Stimulated activated CD4-positive, alpha-beta T cell treated with anti-CD3 and anti-CD28 coated beads, Interleukin-1b, Interleukin-23, amount 100 ng/mL, for 1 hour (primary cell): ENCODE measurements at places on chromosomes 7 and 10.

- DNase-seq = no peak
These were observed 142.5 kb upstream of the LRRTM3 start for GRCh38 chr10:66783316-66783715.

DNA sequence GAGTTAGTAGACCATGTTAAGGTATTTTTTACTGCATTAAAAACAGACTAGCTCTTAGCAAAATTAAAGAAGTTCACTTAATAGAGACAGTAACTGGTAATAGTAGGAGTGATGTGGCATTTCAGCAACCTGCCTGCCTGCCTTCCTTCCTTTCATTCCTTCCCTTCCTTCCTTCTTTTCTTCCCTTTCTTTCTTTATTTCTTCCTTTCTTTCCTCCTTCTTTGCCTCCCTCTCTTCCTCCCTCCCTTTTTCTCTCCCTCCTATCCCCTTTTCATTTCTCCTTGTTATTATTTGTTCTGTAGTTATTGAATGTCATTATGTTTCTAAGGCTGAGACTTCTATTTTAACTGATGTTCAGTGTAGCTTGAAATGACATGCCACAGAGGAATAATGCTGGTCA is 146.5 kb upstream of the WNT16 start:
- no peak for DNase-seq

DNA sequence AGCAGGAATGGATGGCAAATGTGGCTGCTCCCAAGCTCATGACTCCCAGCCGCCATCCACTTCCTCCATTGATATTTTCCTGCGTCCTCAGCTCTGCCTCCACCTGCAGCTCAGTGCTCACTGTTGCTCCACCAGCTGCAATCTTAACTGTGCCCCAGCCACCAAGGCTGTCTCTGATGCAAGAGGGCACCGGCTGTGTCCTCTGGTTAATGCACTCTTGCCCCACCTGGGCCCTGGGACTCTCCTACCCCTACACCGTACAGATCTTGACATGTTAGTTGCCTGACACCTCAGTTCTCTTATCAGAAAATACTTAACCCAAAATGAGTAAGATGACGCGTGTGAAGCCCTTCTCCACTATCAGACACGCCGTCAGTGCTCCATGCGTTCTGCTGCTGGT is 45.5 kb upstream of the GPR26 start:
- no peak for DNase-seq

- DNase-seq = no peak
These were observed 96.0 kb downstream of the MTERF1 start for GRCh38 chr7:91784469-91784868.

DNA sequence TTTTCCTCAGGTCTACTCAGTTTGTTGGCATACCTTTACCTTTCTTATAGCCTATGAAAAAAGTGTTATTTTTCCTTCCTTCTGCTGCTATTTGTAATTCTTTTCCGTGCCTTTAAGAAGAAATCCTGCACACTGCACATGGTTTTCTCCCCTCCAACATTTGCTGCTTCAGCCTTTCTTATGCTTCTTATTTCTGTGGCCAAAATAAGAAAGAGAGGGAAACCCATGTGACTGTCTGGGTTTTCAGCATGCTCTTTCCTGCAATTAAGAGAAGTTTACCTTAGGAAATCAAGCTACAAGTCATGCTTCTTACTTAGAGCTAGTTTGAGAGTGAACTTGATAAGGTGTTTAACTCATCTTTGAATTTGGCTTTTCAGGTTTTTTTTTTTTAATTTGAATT is 11.0 kb downstream of the TBC1D12 start:
- no peak for DNase-seq
